ENCODE measurements at places on chromosomes 7 and 10.

- no peak for DNase-seq
Measured at GRCh38 chr10:63761243-63761642, 240.0 kb downstream of the REEP3 start.

DNA sequence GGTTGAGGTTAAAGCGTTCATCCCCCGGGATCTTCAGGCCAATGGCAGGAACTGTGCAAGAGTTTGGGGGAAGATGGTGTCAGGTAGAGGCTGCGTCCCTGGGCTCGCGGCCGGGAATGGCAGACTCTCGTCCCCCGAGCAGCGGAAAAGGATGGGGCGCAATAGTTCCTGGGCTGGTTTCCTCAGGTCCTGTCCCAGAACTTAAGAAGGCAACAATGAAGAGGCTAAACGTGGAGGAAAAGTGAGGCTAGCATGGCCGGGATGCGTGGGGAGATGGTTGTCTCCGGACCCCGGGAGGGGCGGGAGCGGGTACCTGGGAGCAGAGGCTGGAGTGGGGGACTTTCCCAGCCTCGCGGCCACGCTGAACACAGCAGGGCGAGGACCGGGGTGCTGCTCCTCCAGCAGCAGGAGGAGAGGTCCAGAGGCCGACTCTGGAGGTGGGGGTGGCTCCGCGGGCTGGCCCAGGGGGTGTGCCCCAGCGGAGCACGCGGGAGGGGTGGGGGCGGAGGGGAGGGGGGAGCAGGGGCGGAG is 882 bp downstream of the IRF5 start:
- DNase-seq = no peak

DNA sequence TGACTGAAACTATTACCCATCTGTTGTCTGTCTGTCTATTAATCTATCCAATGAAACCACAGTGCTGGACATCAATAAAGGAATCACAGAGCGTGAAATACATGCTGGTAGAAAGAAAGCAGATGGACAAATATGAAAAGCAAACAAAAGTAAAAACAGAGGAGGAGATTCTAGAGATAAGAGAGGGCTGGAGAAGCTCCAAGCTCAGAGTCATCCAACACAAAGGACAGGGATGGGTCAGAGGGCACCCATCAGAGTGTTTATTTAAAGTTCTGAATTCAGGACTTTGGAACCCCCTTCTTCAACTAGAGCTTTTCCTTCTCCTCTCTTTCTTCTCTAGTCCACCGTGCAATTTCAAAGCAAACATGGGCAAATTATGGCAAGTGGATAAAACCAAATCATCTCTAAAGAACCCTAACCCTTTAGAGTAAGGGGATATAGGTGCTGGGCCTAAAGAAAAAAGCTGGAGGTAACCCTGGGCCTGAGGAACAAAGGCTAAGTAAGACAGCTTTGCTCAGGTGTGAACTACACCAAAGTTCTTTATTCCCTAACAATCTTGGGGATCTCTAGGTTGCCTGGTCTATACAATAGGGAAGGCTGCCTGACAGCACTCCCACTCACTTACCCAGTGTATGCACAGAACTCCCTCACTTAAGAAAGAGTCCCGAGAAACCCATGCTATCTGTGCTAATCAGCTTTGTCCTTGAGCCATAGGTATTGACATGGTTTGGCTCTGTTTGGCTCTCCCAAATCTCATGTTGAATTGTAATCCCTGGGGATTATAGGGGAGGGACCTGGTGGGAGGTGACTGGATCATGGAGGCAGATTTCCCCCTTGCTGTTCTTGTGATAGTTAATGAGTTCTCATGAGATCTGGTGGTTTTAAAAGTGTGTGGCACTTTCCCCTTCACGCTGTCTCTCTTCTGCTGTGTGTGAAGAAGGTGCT is 97.0 kb downstream of the BAMBI start:
- no peak for DNase-seq

GRCh38 chr7:131104596-131105293 is 222.9 kb upstream of the MKLN1 start:
- no peak for DNase-seq

GRCh38 chr7:18308938-18309337 is 186.6 kb upstream of the HDAC9 start:
- no peak for DNase-seq

DNA sequence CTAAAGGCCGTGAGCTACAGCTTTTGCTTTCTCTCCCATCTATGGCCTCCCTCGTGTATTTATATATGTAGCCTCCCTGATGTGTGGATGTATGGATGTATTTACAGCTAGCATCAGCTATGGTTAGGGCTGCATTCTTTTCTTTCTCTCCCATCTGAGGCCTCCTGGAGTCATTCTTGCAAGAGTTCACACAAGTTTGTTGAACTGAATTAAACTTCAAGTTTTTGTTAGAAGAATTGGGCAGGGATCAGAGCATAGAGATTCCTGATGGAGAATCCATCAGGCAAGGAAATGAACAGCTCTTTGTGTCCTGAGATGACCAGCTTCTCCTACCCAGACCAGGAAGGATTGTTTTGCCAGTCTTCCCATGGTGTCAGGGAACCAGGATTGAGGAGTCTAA is 60.3 kb downstream of the AHCYL2 start:
- DNase-seq = no peak

GRCh38 chr7:6165521-6166320 is 106.7 kb downstream of the CYTH3 start:
- DNase-seq = no peak

- DNase-seq = no peak
Measured at GRCh38 chr7:43960933-43961332, 34.7 kb downstream of the UBE2D4 start.

- DNase-seq = no peak
Measured at GRCh38 chr10:11265484-11265883, 247.8 kb downstream of the CELF2 start.

- DNase-seq = no peak
Measured at GRCh38 chr10:128017822-128018221, 108.4 kb downstream of the MKI67 start.

DNA sequence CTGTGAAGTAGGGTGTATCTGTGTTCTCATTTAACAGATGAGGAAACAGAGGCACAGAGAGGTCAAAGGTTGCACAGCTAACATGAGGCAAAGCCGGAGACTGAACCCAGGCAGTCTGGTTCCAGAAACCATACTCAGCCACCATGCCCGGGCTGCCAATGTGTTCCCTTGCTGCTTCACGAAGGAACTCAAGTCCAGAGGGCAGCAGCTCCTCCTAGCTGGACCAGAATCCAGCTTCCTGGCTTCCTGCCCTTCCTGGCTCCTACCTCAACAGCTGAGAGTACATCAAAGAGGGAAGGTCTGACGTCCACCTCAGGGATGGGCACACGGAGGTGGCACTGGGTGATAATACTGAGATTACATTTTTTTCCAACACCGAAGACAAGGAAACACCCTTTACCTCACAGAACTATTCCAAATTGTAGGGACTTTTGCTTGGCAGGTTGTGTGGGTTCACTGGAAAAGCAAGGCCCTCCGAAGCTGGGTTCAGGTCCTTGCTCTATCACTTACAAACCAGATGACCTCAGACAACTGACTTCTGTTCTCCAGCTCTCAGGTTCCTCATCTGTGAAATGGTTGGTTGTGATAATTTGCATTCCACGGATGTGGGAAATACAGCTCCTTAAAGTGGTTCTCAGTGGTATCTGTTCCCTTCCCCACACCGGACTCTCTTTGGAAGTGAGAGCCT is 154.1 kb upstream of the ZMIZ1 start:
- DNase-seq = no peak

- no peak for DNase-seq
Measured at GRCh38 chr10:43978091-43978490, 329.4 kb upstream of the ZNF32 start.

DNA sequence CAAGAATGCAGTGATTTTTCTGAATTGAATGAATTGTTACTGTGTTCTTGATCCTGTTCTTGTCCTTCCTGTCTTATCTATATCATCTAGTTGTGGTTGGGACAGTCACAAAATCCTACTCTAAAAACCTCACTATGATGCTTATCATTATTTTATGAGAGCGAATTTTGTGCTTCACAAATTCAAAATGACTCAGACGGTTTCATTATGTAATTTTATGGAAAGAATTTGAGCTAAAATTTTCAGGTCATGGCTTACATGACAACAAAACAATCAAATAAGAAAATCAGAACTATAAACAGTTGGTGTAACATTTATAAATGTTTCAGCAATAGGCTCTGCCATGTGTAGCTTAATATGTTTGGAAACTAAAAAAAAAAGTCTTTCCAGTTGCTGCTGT is 6.9 kb downstream of the PRKAR2B start:
- DNase-seq = no peak

Measured in NCI-H446 treated with DMSO at 0.1 percent for 48 hours (cell line).